ENCODE measurements at places on chromosomes 7 and 10. TPM values are rescaled to one million over a fixed set of nuclear protein-coding genes. Genes with fewer than 3 reads are reported as not detected.

DNA sequence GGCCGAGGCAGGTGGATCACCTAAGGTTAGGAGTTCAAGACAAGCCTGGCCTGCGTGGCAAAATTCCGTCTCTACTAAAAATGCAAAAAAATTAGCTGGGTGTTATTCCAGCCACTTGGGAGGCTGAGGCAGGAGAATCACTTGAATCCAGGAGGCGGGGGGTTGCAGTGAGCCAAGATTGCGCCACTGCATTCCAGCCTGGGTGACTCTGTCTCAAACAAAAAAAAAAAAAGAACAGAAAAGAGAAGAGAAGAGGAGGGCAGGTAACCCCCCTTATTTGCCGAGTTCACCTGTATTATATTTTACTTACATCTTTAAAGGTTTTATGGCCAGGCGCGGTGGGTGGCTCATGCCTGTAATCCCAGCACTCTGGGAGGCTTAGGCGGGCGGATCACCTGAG is 91.7 kb downstream of the RNF216 start:
- peak overlapping the region; percentile 96 for H3K27ac ChIP-seq
- peaks cover 29% of the 10 kb centered on the region for H3K4me1 ChIP-seq
- H3K4me3 ChIP-seq: no peak overlapping the region
- no peak for DNase-seq

DNA sequence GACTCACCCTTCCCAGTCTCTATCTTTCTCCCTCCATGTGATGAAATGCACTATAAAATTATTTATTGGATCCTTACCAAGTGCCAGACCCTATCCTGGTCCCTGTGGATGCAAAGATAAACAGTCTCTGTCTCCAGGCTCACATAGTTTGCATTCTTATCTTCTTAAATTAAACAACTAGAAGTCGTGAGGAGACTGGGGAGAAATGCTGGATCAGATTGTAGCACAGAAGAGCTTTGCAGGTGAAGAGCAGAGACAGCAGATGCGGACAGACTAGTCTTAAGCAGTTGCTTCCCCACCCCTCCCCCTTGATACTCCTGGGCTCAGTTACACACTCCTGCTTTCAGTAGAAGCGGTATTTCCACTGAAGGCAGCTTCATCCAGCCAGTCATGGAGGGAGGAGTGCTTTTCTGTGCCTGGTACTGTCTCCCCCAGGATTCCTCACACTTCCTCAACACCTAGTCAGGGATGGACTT is 20.8 kb upstream of the CDK1 start:
- DNase-seq: no peak
- H3K4me1 ChIP-seq: no peaks in the 10 kb centered on the region
- no peaks in the 10 kb centered on the region for H3K36me3 ChIP-seq
- H3K27ac ChIP-seq: no peak overlapping the region

GRCh38 chr10:88048312-88048711 is 184.9 kb downstream of the PTEN start:
- no peak for DNase-seq
- H3K27me3 ChIP-seq: no peaks in the 10 kb centered on the region
- H3K27ac ChIP-seq: no peak overlapping the region
- no peak overlapping the region for H3K4me3 ChIP-seq
- no peaks in the 10 kb centered on the region for H3K4me1 ChIP-seq

- no peak overlapping the region for H3K4me3 ChIP-seq
- no peaks in the 10 kb centered on the region for H3K27me3 ChIP-seq
- H3K36me3 ChIP-seq: no peaks in the 10 kb centered on the region
- no peaks in the 10 kb centered on the region for H3K4me1 ChIP-seq
- peak; percentile 18 for DNase-seq
Measured at GRCh38 chr7:75599244-75599781, 107.2 kb downstream of the SPDYE5 start.

GRCh38 chr10:69794673-69795072 is 7.0 kb upstream of the COL13A1 start:
- H3K27me3 ChIP-seq: no peaks in the 10 kb centered on the region
- H3K4me3 ChIP-seq: no peak overlapping the region
- H3K27ac ChIP-seq: no peak overlapping the region
- H3K4me1 ChIP-seq: no peaks in the 10 kb centered on the region
- no peak for DNase-seq
- no peaks in the 10 kb centered on the region for H3K36me3 ChIP-seq

- no peaks in the 10 kb centered on the region for H3K4me1 ChIP-seq
- no peak overlapping the region for H3K4me3 ChIP-seq
- DNase-seq: no peak
- H3K27ac ChIP-seq: peak overlapping the region; percentile 75
- no peaks in the 10 kb centered on the region for H3K36me3 ChIP-seq
Measured at GRCh38 chr10:5573968-5574641, 49.3 kb downstream of the CALML3 start.

DNA sequence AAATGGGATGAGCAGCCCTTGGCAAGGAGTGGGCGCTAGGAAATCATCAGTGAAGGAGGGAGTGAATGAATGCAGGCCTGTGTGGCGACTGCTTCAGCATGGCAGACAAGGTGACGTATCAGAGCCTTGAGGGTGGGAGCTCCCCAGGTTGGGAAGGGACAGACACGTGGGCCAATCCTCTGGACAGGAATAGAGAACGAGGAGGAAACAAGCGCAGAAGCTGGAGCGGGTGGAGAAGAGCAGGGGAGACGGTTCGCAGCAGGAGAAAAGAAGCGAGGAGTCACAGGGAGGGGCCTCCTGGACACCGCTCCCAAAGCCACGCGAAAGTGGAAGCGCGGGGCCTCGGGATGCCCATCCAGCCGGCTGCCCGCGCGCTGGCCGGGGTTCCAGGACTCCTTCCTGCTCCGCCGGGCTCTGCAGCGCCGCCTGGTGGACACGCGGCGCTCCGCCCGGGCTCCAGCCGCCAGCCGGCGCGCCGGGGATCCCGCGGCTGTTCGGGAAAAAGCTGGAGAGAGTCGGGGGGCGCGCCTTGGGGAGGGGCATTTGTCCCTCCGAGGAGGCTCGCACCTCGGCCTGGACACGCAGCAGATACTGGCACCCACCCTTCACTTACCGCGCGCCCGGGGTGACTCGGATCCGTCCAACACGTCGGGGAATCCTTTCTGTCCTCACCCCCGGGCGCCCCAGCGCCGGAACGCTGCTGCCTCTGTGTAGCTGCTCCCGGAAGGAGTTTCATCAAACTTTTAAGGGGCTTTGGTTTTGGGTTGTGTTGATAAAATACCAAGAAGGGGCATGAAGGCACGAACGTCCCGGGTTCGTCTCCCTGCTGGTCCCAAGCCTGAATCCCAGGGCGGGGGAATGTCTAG is 6.3 kb downstream of the ZNF503 start:
- H3K27ac ChIP-seq: peak overlapping the region; percentile 97
- no peaks in the 10 kb centered on the region for H3K4me1 ChIP-seq
- H3K27me3 ChIP-seq: no peaks in the 10 kb centered on the region
- no peaks in the 10 kb centered on the region for H3K36me3 ChIP-seq
- DNase-seq: peak; percentile 73
- H3K4me3 ChIP-seq: peak overlapping the region; percentile 82

TMEM72 gene
- total RNA-seq: 0.69 TPM
